ENCODE measurements at places on chromosomes 6 and 20.

GRCh38 chr6:90083891-90084290 lies 189.6 kb downstream of the GJA10 start:
- no peak for DNase-seq

DNA sequence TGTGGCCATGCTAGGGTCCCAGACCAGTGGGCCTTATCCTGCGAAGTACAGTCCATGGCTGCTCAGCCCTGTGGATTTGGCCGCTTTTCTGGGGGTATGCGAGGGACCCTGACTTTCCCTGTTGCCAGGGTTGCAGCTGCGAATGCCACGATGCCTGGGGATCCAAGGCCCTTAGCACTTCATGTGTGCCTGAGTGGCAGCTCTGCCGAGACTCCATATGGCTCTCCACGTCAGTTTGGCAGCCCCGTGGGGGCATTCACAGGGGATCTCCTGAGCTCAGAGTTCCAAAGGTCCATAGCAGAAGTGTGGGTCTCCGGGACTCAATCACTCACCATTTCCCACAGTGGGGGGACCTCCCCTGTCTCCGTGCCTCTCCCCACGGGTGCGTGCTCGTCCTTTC lies 319.5 kb downstream of the DOK5 start:
- no peak for DNase-seq

DNA sequence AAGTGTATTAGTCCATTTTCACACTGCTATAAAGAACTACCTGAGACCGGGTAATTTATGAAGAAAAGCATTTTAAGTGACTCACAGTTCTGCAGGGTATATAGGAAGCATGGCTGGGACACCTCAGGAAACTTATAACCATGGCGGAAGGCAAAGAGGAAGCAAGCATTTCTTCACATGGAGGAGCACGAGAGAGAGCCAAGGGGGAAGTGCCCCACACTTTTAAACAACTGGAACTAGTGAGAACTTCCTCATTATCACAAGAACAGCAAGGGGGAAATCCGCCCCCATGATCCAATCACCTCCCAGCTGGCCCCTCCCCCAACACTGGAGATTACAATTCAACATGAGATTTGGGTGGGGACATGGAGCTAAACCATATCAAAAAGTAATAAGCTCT lies 28.3 kb upstream of the B3GAT2 start:
- DNase-seq, result no peak

DNA sequence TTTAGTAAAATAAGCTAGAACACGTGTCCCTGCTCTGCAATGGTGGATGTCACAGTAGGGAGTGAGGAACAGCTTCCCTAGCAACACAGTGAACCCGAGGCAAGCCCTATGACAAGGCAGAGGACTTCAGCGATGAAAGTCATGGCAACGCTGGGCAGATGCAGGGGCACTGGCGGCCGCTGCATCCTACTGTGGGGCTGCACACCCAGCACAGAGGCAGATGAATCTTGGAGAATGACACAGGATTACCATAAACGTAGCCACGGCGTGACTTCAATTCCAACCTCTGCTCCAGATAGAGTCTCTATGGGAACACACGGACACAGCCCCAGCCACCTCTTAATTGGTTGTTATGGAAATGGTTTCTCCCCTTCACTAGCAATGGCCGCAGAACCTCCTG lies 64.2 kb downstream of the MYLK4 start:
- DNase-seq, result no peak

DNA sequence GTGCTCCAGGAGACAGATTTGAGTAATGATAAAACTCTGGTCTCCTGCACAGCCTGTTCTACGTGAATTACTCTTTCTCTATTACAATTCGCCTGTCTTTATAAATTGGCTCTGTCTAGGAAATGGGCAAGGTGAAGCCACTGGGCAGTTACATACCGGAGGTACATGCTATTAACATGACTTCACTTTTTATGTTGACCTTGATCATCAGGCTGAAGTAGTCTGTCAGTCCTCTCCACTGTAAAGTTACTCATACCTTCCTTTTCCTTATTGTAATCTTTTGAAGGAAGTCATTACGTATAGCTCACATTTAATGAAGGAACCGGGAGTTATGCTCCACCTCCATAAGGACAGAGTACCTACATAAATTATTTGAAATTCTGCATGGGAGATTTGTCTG lies 19.9 kb upstream of the KHDC1 start:
- DNase-seq, result no peak

GRCh38 chr6:92608751-92609150 lies 810.6 kb downstream of the EPHA7 start:
- DNase-seq, result no peak

Data from stimulated activated CD4-positive, alpha-beta T cell treated with anti-CD3 and anti-CD28 coated beads, Interleukin-1b, Interleukin-23, amount 100 ng/mL, for 1 hour (primary cell).